ENCODE measurements at places on chromosomes 5 and 9.

GRCh38 chr5:158246661-158247060 is 387.7 kb upstream of the CLINT1 start:
- no peak for DNase-seq

DNA sequence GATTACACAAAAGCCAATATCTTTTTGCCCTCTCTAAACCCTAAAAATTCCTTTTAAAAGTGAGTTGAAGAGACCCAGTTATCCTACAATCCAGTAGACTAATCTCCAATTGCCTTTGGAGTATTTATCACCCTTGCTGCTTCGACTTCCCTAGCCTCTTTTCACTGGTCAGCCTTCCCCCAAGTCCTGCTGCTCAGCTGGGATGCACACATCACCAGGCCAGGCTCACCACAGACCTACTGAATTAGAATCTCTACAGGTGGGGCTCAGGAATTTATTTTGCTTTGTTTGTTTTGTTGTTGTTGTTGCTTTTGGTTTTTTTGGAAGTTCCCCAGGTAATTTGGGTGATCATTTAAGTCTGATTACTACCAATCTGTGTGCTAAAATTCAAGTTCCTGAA is 11.6 kb upstream of the FOXD1 start:
- no peak for DNase-seq

DNA sequence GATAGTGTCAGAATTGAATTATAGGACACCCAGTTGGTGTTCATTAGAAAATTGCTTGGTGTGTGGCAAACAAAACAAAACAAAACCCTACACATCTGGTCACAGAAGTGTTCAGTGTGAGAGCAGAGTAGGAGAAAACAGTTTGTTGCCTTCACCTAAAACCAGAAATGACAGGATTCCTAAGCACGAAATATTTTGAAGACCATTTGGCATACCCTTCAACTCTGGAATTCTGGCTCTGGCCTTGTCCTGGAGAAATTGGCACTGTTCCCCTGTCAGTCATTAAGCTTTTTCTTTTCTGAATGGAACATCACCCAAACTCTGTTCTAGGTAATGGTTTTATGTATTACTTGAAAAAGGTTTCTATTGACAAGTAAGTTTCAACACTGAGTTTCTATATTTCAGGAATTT is 110.2 kb upstream of the PCA3 start:
- no peak for DNase-seq

DNA sequence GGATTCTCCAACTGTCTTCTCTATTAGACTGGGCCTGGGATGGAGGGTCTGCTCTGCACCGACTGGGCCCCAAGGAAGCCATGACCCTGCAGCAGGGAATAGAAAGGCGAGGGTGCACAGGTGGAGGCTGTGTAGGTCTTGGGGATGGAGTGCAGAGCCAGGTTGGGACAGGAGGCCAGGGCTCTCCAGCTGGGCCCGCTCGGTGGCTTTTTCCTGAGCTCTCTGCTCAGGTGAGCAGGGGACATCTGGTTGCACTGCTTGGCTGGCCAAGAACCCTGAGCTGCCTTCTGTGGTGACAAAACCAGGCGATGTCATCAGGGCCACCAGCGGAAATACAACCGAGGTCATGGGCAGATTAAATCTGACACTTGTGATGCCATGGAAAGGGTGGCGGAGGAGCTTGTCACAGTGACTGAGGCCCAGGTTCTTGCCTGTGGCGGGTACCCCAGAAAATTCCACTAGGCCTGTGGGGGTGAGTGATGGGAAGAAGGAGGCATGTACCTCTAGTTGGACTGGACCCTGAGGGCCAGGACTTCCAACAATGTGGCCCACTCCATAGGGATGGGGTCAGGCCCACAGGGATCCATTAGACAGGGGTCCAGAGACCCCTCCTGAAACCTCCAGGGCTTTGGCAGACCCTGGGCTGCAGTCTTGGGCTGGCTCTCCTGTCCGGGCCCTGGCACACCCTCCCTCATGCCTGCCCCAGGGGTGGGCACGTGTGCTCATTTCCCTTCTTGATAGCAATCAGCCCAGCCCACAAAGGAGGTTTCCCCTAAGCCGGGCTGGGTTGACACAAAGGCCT is 4.4 kb upstream of the IL3 start:
- no peak for DNase-seq

GRCh38 chr9:126375386-126375785 is 48.8 kb downstream of the MVB12B start:
- DNase-seq: peak; percentile 73

DNA sequence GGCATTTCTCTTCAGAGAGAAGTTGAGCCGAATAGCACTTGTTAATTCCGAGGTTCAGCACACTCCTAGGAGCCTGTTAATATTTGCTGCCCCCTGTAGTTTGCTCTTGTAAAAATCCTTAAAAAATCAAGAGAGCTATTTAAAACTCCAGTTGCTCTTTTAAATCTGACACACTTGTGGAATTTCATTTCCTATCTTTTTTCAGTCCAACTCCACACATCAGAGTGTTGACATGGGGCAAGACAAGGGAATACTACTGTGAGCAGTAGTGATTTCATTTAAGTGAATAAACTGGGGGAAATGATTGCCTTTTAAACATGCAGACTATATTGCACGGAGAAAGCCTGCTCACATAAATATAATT is 1096.3 kb upstream of the DMAC1 start:
- peak; percentile 95 for DNase-seq

DNA sequence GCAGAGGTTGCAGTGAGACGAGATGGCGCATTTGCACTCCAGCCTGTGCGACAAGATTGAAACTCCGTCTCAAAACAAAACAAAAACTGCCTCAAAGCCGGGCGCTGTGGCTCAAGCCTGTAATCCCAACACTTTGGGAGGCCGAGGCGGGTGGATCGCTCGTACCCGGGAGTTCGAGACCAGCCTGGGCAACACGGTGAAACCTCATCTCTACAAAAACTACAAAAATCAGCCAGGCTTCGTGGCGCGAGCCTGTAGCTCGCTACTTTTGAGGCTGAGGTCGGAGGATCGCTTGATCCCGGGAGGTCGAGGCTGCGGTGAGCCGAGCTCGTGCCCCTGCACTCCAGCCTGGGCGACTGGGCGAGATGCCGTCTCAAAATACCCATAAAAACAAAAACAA is 988 bp downstream of the GFM2 start:
- no peak for DNase-seq

DNA sequence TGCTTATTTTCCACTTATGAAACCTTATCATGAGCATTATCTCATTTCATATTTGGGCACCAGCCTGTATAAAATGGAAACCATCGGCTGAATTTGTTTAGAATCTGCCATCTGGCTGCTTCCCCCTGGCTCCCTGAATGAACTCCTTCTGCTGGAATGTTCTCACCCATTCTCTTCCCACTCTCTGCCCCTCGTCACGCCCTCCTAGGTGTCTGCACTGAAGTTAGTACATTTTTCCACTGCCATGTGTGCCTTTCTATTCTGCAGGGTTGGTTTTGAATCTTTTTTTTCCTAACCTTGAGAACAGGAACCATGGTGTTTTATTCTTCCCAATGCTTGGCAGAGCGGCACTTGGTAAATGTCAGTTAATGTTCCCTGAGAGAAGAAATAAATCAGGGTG is 359.7 kb downstream of the MLLT3 start:
- no peak for DNase-seq

DNA sequence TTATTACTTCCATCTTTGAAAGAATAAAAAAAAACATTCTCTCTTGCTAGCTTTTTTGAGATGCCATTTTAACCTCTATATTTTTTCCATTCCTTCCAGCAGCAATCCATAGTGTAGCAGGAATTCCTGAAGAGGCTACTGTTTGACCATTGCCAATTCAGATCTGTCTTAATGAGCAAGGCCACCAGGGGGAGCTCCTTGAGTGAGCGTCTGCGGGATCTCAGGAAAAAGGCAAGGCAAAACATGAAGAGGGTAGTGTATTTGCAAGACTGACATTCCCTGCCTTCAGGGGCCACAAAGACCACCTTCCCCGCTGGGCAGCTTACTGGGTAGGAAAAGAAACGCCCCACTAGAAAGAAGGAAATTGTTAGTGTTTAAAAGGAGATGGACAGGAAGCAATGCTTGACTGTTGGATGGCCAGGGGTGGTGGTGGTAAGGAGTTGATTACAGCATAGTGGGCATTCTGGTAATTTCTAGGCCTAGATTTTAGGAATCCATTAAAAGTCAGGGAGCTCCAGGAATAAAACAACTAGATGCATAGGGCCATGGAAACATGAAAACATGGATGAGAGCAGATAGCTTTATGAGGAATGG is 206.6 kb upstream of the HAPLN1 start:
- peak; percentile 80 for DNase-seq

Measured in pons (tissue), 1 donor.